Gastrocnemius medialis (tissue), 4 donors: ENCODE measurements at places on chromosomes 6 and 20.
A peak's percentile ranks its signal among the peaks of the same experiment; 100 is the strongest.

DNA sequence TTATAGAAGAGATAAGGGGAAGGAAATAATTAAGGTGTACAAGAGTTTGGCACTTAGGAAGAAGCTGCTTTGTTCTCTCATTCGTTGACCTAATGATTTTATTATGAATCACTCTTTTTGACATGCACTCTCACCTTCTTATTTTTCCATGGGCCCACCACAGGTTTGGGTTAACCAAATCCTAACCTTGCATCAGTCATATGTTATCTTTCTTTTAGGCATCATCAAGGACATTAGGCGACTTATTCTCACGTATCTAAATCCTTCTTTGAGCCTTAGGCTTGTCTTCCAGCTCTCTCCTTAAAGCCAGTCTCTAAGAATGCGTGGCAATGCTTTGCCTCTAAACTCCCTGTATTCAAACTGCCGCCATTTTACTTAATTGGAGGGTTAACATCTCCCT, 58.3 kb downstream of the TNFRSF21 start:
- no peaks in the 10 kb centered on the region for H3K27me3 ChIP-seq
- H3K27ac ChIP-seq: no peak overlapping the region
- no peak for DNase-seq
- peaks cover 10% of the 10 kb centered on the region for H3K4me1 ChIP-seq
- H3K36me3 ChIP-seq: no peaks in the 10 kb centered on the region

DNA sequence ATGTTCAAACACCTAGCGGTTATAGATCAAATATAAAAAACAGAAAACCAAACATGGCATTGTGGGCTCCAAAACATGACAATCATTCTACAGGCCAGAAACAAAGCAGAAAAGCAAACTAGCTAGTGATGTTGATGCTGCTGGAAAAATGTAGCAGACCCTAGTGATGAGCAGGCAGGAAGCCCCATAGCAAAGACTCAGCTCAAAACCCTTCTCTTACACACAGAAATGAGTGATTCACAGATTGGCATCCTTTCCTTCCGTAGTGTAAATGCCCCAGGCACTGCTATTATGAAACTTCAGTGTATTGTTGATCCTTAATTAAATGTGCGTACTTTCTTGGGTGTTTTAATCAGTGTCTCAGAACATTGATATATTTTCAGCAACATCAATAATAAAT, 425.1 kb downstream of the UTRN start:
- no peak overlapping the region for H3K27ac ChIP-seq
- no peaks in the 10 kb centered on the region for H3K27me3 ChIP-seq
- no peak overlapping the region for H3K4me3 ChIP-seq

- no peak for DNase-seq
- H3K4me1 ChIP-seq: peaks cover 27% of the 10 kb centered on the region
- H3K27me3 ChIP-seq: no peaks in the 10 kb centered on the region
- H3K36me3 ChIP-seq: no peaks in the 10 kb centered on the region
- H3K4me3 ChIP-seq: no peak overlapping the region
- no peak overlapping the region for H3K27ac ChIP-seq
Observed at GRCh38 chr6:166592821-166593220, 6.3 kb upstream of the RAMACL start.

GRCh38 chr6:135481783-135482369, 15.7 kb downstream of the AHI1 start:
- H3K27me3 ChIP-seq: no peaks in the 10 kb centered on the region
- no peaks in the 10 kb centered on the region for H3K4me1 ChIP-seq
- H3K4me3 ChIP-seq: no peak overlapping the region
- no peak for DNase-seq
- no peak overlapping the region for H3K27ac ChIP-seq

- H3K27me3 ChIP-seq: no peaks in the 10 kb centered on the region
- H3K27ac ChIP-seq: peak overlapping the region; percentile 54
- DNase-seq: peak; percentile 9
- H3K4me3 ChIP-seq: no peak overlapping the region
Observed at GRCh38 chr6:21556968-21557721, 36.4 kb upstream of the SOX4 start.

DNA sequence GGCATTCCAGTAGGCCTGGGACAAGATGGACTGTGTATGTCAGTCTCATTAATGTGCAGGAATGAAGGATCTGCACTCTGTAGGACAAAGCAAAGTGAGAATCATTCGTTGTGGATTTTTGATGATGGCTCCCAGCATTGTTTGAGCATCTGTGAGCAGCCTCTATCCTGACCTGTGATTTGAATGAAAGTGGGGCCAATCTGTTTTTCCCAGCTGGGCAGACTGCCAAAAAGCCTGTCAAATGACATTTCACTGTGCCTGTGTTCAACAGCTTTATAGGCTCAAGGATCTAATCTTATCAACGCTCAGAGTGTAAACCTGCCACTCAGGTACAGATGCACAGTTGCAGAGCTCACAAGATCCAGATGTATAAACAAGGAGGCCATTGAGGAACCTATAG, 86.7 kb upstream of the SYNDIG1 start:
- no peak for DNase-seq
- H3K36me3 ChIP-seq: no peaks in the 10 kb centered on the region
- no peaks in the 10 kb centered on the region for H3K27me3 ChIP-seq
- H3K4me3 ChIP-seq: no peak overlapping the region
- H3K4me1 ChIP-seq: no peaks in the 10 kb centered on the region

GRCh38 chr20:62977613-62978560, 25.4 kb downstream of the SLC17A9 start:
- no peaks in the 10 kb centered on the region for H3K36me3 ChIP-seq
- no peaks in the 10 kb centered on the region for H3K4me1 ChIP-seq
- no peak overlapping the region for H3K27ac ChIP-seq
- DNase-seq: no peak
- H3K4me3 ChIP-seq: no peak overlapping the region
- H3K27me3 ChIP-seq: peaks cover 93% of the 10 kb centered on the region

DNA sequence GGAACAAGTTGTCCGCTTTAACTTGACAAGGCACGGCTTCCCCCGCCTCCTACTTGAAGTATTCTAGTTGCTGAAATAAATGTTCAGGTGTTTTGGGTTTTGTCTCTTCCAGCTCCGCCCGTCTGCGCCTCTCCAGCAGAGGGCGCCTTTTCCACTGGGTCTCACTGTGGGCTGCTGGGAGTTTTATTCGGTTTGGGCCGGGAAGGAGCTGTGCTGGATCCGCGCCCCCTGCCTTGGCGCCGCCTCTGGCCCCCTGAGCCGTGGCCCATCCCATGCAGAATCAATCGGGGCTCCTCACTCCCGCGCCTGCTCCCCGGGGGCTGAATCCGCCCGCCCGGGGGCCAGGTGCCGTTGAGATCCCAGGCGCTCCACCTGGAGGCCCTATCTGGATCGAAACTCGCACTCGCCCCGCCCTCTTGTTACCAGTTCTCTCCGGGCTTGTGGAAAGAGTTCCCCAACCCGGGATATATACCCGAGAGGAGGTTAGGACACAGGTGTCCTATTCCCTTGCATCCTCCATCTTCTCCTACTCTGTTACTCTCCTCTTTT, 51.0 kb upstream of the TCF21 start:
- H3K4me3 ChIP-seq: peak overlapping the region; percentile 64
- no peak for DNase-seq
- no peaks in the 10 kb centered on the region for H3K4me1 ChIP-seq
- no peaks in the 10 kb centered on the region for H3K36me3 ChIP-seq
